ENCODE measurements at places on chromosomes 6 and 20. TPM values are rescaled to one million over a fixed set of nuclear protein-coding genes. Genes with fewer than 3 reads are reported as not detected.
A peak's percentile ranks its signal among the peaks of the same experiment; 100 is the strongest.

- peaks cover 15% of the 10 kb centered on the region for H3K4me1 ChIP-seq
- peak; percentile 70 for DNase-seq
- no peaks in the 10 kb centered on the region for H3K36me3 ChIP-seq
- no peaks in the 10 kb centered on the region for H3K27me3 ChIP-seq
Measured at GRCh38 chr6:24855395-24856245, 56.9 kb upstream of the ARMH2 start.

- no peaks in the 10 kb centered on the region for H3K36me3 ChIP-seq
- H3K27me3 ChIP-seq: no peaks in the 10 kb centered on the region
Measured at GRCh38 chr6:155795173-155795796, 339.6 kb upstream of the NOX3 start.

DNA sequence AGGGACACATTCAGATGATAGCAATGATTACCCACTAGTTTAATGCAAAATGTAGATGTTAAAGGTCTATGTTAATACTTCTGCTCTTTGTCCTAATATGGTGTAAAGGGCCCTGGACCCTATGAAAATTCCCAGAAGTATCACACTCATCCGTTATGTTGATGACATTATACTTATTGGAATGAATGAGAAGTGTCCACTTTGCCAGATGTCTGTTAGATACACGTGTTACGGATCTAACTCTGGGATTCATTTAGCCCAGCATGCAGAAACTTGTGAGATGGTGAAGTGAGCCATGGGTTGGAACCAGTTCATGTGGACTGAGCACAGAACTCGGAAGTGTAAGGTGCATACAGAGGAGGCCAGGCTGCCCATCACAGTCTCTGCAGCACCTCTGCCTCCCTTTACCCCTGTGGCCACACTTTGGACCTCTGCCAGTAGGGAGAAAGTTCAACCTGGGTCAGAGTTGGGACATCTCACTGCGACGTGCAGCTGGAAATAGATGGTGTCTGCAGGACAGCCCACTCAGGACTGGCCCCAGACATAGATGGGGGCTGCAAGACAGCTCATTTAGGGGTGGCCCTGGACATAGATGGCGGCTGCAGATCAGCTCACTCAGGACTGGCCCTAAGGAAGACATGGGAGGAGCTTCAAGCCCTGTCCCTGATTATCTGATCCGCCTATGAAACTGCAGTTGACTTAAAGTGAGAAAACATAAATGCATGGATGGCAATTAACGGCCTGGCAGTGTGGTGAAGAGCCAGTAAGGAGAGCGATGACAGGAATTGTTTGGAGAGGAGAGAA lies 71.2 kb upstream of the THBS2 start:
- H3K4me1 ChIP-seq: no peaks in the 10 kb centered on the region
- no peaks in the 10 kb centered on the region for H3K27me3 ChIP-seq
- H3K36me3 ChIP-seq: no peaks in the 10 kb centered on the region
- no peak overlapping the region for H3K27ac ChIP-seq
- DNase-seq: no peak

GRCh38 chr6:41200901-41201763 lies at the start of gene TREML2:
Gene TREML2, minus strand, starts transcription at chr6:41201149. Its CDS starts 141 bp downstream, at chr6:41201008.
- no peaks in the 10 kb centered on the region for H3K36me3 ChIP-seq
- H3K27me3 ChIP-seq: no peaks in the 10 kb centered on the region
- peak within 1 kb of the TSS; percentile 16 for H3K27ac ChIP-seq
- DNase-seq: no peak
- H3K4me1 ChIP-seq: no peaks in the 10 kb centered on the region

- no peak overlapping the region for H3K27ac ChIP-seq
- DNase-seq: no peak
- H3K27me3 ChIP-seq: no peaks in the 10 kb centered on the region
- no peaks in the 10 kb centered on the region for H3K4me1 ChIP-seq
- no peaks in the 10 kb centered on the region for H3K36me3 ChIP-seq
Measured at GRCh38 chr20:61385731-61386130, 133.7 kb downstream of the CDH4 start.

DNA sequence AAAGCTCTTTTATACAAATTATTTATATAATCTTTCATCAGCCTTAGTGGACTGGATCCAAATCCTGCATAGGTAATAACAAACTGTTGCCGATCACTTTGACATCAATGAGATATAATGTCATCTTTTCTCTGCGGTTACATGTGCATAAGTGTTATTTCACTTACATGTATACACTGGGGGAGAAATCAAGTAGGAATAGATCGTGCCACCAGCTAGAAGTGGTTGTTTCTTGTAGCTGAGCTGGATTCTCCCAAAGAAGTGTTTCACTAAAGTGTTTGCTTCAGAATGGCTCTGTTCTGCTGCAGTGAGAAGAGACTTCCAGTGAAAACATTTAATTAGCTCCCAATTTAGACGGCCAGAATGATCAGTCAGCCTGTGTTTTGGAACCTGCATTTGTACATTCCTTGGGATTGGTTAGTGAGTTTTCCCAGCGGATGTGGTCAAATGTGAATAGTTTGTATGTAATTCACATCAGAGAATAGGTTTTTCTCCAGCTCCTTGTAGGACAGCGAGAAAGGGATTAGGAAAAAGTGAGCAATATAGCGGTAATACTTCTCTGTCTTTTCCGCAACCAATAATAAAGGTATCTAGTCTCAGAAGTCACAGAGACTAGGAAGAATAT lies 163.1 kb upstream of the CCN2 start:
- H3K27me3 ChIP-seq: no peaks in the 10 kb centered on the region
- no peaks in the 10 kb centered on the region for H3K4me1 ChIP-seq
- no peak for DNase-seq
- H3K4me3 ChIP-seq: no peak overlapping the region

DNA sequence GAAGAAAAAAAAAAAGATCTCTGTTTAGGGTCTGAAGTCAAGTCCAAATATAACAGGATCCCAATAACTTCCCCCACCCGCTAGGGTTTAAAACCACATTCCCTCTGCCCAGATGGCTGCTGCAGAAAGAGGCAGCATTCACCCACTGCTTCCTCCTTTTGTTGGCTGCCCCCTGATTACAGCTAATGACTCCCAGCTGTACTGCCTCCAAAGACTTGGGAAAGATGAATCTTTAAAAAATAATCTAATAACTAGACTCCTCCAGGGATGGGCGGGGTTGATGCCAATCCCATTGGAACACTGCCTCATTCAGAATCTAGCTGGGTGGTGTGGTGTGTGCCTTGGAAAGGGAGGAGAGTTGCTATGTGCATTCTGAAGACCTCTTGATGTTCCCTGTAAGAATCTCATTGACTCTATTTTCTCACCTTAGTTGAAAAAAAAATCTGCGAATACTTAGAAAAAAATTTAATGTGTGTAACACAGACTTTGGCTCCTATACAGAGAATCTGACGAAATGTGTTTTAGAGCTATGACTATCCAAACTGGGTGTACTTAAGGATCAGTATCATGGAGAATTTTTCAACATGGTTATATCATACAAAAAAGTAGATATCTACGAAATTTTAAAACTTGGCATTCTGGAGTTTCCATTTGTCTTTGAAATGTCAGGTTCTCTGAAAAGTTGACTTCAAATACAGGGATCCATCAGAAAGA lies 174.0 kb downstream of the RNF144B start:
- H3K27me3 ChIP-seq: no peaks in the 10 kb centered on the region
- no peak for DNase-seq
- H3K27ac ChIP-seq: no peak overlapping the region
- no peaks in the 10 kb centered on the region for H3K4me1 ChIP-seq

GRCh38 chr6:53162606-53163005 lies 14.0 kb upstream of the GCM1 start:
- H3K27me3 ChIP-seq: no peaks in the 10 kb centered on the region
- no peak overlapping the region for H3K27ac ChIP-seq
- H3K4me3 ChIP-seq: no peak overlapping the region
- H3K36me3 ChIP-seq: no peaks in the 10 kb centered on the region
- DNase-seq: no peak

DNA sequence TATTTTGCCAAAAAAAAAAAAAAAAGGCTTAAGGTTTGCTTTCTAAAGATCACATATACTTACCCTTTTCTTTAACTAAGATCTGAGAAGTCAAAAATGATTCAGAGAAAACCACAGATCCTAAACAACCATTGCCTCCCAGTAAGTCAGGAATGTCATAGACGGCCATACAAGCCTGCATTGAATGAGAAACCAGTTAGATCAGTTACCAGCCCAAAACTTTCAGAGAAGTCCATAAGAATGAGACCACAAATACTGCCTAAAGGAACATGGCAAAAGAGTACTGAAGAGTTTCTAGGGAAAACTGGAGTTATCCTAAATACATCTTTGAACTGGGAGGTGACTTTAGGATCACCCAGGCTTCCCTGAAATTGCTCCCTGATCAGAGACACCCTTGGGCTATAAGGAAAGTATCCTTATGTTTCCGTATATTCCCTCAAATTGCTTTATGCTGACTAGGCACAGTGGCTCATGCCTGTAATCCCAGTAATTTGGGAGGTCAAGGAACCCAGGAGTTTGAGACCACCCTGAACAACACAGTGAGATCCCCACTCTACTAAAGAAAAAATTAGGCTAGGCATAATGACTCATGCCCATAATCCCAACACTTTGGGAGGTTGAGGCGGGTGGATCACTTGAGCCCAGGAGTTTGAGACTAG lies 79.4 kb upstream of the SLC4A11 start:
- H3K27me3 ChIP-seq: no peaks in the 10 kb centered on the region
- no peak overlapping the region for H3K4me3 ChIP-seq
- H3K27ac ChIP-seq: no peak overlapping the region

RPL7L1 gene
- 56.3 TPM for total RNA-seq

QRSL1 gene
- total RNA-seq: 6.2 TPM

LAMP5 gene
- not detected for total RNA-seq

CD24 gene
- 618 TPM for total RNA-seq

GHRH gene
- not detected for total RNA-seq

RBPJL gene
- 837 TPM for total RNA-seq

SLC17A2 gene
- total RNA-seq: not detected

SIGLEC1 gene
- 2.1 TPM for total RNA-seq

COL11A2 gene
- total RNA-seq: 2.3 TPM

TCF21 gene
- 1.3 TPM for total RNA-seq

LY6G6D gene
- total RNA-seq: not detected

HLA-DPB1 gene
- total RNA-seq: 52.4 TPM

Data from body of pancreas (tissue), 4 donors.